ENCODE measurements at places on chromosomes 13 and 19.

GRCh38 chr19:38307076-38307475 is 3.0 kb downstream of the C19orf33 start:
- no peak for DNase-seq

- no peak for DNase-seq
These were observed 5.7 kb downstream of the R3HDM4 start for GRCh38 chr19:907183-907853.

DNA sequence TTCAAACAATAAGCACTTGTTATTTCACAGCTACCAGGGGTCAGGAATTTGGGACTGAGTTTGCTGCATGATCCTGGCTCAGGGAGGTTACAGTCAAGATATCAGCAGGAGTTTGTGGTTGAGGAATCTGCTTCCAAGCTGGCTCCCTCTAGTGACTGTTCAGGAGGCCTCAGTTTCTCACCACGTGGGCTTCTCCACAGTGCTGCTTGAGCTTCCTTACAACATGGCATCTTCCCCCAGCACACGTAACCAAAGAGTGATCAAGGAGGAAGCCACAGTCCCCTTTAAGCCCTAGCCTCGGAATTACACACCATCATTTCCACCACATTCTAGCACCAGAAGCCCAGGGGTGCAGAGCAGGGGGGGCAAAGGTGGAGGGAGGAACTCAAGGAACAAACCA is 28.8 kb downstream of the CELF5 start:
- no peak for DNase-seq

DNA sequence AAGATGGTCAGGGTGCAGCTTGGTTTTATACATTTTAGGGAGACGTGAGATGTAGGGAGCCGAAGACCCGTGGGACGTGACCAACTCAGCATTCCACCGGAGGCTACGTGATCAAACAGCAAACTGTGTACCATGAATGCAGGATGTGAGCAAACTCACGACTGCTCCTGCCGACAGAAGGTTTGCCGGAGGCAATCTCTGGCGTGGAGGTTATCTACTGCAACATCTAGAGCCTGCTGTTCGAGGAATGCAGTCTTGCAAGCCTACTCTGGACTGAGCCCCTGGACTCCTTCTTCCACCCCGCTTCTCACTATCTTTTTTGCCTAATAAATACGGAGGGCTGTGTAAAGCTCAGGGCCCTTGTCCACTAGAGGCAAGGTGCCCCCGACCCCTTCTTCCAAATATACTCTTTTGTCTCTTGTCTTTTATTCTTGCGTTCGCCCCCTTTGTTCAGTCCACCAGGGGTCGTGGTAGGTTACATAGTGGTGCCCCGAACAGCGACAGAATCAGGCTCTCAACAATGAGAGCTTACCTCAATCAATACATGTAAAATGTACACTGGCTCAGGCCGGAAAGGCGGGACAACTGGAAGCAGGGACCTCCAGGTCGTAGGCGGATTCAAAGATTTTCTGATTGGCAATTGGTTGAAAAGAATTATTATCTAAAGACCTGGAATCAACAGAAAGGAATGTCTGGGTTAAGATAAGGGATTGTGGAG is 8.9 kb upstream of the OR1I1 start:
- DNase-seq, result peak; percentile 99

DNA sequence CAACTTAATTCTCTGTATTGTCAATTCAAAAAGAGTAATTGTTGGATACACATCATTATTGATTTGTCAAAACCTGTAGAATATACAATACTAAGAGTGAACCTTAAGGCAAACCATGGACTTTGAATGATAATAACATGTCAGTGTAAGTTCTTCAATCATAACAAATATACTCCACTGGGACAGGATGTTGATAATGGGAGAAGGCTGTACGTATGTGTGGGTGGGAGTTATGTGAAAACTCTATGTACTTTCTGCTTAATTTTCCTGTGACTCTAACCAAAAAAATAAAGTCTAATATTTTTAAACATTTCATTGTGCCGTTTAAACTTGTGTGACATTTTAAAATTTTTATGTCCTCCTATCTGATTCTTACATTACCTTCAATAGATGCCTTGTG is 526.7 kb downstream of the SUCLA2 start:
- no peak for DNase-seq

- DNase-seq, result no peak
These were observed 552.5 kb downstream of the TBC1D4 start for GRCh38 chr13:74929436-74929835.

Measured in PC-9 (cell line).